HepG2 (cell line): ENCODE measurements at places on chromosomes 11 and 22. TPM values are rescaled to one million over a fixed set of nuclear protein-coding genes. Genes with fewer than 3 reads are reported as not detected.

Gene CTTN
- polyA plus RNA-seq: 84.4 and 113 TPM in 2 replicates

Gene GP1BB
- polyA plus RNA-seq: 0.07 TPM in 1 of 2 replicates, not detected in the other

Gene BLID
- not detected in 2 replicates for polyA plus RNA-seq

Gene MMP3
- 0.94 and 1.5 TPM in 2 replicates for polyA plus RNA-seq

Gene DEUP1
- polyA plus RNA-seq: not detected in 2 replicates

Gene MYEOV
- polyA plus RNA-seq: 1.6 and 1.8 TPM in 2 replicates
